Inflammatory macrophage (primary cell): ENCODE measurements at places on chromosomes 11 and 22.

DNA sequence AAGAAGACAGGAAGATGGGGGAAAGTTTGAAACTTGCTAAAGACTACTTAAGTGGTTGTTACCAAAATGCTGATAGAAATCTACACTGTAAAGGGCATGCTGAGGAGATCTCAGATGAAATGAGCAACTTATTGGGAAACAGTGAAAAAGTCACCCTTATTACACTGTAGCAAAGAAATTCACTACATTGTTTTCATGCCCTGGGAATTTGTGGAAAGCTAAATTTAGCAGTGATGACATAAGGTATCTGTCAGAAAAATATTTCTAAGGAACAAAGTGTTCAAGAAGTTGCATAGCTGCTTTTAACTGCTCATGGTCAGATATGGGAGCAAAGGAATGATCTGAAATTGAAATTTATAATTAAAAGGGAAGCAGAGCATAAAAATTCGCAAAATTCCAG is 702.4 kb upstream of the LRRC4C start:
- no peak for DNase-seq

DNA sequence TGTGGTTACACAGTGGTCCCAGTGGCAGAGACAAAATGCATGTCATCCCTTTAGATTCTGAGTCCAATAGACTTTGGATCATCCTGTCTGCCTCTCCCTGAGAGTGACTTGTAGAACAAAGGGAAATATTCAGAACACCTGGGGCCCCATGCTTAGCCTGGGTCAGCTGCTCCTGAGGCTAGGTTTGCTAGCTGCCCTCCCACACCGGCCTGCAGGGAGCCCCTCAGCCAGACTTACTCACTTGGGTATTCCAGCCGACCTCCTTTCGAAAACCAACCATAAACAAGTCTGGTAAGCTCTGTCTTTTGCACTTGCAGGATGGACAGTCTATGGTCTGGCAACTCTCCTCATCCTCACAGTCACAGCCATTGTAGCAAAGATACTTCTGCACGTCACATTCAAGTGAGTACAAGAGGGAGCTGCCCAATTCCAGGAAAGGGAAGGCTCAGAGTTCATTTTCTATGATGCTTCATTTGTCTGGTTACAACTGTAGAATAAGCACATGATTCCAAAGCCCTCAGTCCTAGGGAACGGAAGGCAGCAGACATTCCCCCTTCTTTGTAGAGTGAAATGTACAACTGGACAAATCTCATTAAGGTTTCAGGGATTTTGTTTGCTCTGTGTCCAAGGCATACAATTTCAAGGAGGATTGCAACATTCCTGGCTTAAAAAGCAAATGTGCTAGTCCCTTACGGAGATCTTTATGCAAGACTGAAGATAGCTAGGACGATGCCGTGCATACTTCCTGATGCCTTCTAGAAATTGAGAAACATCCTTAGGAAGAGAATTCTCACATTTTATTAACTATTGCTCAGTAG is 65.5 kb upstream of the EMID1 start:
- no peak for DNase-seq

- peak; percentile 62 for DNase-seq
These were observed 14.1 kb upstream of the MDK start for GRCh38 chr11:46367244-46367915.

DNA sequence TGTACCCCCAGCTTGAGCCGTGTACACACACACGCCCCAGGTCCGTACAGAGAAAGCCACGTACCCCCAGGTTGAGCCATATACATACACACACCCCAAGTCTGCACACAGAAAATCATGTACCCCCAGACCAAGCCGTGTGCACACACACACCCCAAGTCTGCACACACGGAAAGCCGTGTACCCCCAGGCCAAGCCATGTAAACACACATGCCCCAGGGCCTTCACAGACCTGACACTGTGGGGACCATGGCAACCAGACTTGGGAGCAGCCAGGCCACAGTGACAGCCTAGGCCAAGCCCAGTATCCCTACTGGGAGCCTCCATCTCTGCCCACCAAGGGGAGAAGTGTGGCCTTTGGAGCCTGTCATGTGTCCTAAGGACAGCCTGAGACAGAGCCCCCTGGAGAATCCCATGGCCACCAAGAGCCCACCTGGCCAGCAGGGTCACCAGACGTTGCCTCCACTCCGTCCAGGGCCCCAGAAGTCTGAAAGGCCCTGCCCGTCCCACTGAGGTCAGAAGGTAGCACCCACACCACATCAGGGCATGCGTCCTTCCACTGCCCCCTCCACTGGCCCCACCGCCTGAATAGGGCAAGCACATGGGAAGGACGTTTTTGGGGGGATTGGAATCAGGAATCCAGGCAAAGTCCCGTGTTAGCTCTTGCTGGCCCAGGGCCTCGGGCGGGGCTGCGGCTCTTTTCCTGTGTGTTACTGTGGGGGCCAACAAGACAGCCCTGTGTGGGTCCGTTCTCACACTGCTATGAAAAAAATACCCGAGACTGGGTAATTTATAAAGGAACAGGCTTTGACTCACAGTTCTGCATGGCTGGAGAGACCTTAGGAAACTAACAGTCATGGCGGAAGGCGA is 636.7 kb downstream of the TBC1D22A start:
- no peak for DNase-seq

GRCh38 chr11:33825854-33826560 is 51.7 kb upstream of the FBXO3 start:
- no peak for DNase-seq

GRCh38 chr22:48654492-48654891 is 1173.2 kb downstream of the BRD1 start:
- DNase-seq = no peak

- DNase-seq = no peak
These were observed 32.9 kb downstream of the USP35 start for GRCh38 chr11:78221396-78222315.

- no peak for DNase-seq
These were observed 54.6 kb upstream of the CHRM4 start for GRCh38 chr11:46445920-46446771.

DNA sequence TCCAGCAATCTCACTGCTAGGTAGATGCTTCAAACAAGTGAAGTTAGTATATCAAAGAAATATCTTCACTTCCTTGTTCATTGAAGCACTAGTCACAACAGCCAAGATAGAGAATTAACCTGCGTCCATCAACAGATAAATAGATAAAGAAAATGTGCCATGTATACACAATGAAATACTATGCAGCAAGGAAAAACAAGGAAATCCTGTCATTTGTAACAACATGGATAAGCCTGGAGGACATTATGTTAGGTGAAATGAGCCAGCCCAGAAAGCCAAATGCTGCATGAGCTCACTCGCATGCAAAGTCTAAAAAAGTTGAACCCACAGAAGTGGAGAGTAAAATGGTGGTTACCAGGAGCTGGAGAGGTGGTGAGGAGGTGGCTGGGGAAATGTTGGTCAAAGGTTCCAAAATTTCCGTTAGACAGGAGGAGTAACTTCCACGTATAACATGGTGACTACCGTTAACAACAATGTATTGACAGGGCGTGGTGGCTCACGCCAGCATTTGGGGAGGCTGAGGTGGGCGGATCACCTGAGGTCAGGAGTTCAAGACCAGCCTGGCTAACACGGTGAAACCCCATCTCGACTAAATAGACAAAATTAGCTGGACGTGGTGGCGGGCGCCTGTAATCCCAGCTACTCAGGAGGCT is 23.6 kb upstream of the CARS1 start:
- no peak for DNase-seq

DNA sequence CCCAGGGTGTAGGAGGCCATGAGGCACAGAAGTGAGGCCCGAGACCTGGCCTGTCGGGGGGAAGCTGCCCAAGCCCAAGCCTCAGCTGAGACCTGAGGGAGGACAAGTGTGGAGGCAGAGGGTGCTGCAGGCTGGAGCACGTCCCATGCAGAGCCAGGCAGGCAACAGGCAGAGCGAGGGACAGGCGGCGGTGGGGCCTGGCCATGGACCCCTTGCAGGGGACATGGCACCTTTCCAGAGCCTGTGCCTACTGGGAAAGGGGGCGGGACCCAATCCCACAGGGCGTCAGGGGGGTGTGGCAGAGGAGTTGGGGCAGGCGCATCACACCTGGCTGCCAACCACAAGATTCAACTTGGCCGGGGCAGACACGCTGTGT is 4.3 kb downstream of the TNNI2 start:
- DNase-seq = no peak

DNA sequence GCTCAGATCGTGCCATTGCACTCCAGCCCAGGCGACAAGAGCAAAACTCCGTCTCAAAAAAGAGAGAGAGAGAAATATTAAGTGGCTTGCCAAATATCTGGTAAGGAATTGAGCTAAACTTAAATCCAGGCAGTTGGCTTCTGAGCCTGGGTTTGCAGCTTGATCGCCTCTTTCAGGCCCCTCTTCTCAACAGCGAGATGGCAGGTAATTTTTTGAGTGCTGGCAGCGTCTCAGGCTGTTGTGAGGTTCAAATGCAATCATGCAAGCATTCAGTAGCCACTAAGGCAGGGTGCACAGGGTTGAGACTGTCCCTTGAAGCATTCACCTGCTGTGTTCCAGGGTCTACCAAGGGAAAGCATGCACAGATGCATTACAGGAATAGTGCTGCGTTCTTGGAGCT is 670 bp upstream of the CTSF start:
- no peak for DNase-seq

GRCh38 chr11:17927681-17928343 is 85.0 kb downstream of the SERGEF start:
- no peak for DNase-seq

DNA sequence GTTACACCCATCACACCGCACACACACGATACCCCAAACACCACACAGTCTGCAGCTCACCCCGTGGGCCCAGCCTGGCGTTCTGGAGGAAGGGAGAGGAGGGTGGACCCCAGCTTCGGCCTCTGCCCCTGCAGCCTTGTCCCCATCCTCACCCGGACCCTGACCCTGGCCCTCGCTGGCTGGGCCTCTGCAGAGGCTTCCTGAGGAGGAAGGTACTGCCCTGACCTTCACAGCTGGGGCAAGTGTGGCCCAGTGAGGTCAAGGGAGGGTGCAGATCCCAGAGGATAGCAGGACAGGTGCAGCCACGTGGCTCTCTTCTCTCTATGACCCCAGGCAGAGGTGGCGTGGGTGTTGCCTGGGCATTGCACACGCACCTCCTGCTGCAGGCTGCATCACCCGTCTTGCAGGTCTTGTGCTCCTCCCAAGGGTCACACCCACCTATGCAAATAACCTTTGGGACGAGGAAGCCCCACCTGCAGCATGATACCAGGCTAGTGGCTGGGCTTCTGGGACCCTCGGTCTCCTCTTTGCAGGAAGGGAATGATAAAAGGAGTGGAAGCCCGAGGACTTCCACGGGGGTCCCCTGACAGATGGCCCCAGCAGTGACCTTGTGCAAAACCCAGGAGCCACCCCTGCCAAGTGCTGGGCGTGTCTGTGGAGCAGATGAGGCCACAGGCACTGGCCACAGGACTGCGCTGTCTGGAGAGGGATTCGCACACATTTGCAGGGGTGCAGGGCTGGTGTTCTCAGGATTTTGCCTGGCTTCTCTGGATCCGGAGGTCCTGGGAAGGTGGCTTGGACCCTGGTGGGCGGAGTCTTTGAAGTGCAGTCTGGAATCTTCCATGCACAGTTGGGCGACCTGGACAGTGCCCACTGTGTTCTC is 1241.5 kb downstream of the BRD1 start:
- no peak for DNase-seq

- DNase-seq = no peak
These were observed 78.8 kb downstream of the MYEOV start for GRCh38 chr11:69372589-69373250.

DNA sequence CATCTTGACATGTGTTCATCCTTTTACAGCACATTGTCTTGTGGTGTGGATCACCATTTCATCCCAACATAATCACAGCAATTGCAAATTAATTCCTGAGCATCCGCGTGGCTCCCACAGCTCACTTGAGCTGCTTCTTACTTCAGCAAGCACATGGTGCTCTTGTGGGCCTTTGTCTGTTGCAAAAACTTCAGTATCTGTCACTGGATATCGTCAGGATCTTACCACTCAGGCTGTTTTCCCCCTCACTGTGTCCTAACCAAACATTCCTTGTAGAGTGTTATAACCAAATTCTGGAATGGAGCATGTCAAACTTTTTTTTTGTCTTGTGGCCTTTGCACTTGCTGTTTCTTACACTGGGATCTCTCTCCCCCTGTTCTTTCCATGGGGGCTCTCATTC is 683.1 kb upstream of the ARHGAP42 start:
- no peak for DNase-seq

DNA sequence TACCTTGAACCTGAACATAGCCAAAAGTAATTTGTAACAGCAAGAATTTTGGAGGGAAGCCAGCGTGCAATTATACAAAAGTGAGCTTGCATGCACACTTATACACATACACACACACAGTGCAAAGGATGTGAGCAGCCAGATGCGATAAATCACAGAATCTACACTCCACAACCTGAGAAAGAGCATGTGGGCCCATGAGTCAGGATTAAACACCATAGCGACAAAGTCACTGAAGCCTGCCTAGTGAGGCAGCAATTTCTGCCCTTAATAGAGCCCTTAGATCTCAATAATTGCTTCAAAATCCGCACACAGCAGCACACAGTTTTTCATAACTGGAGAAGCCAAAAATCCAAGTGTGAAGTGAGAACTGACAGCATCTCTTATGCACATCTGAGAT is 42.6 kb upstream of the TEAD1 start:
- no peak for DNase-seq

GRCh38 chr11:73206801-73207200 is 11.3 kb upstream of the P2RY2 start:
- DNase-seq = no peak

DNA sequence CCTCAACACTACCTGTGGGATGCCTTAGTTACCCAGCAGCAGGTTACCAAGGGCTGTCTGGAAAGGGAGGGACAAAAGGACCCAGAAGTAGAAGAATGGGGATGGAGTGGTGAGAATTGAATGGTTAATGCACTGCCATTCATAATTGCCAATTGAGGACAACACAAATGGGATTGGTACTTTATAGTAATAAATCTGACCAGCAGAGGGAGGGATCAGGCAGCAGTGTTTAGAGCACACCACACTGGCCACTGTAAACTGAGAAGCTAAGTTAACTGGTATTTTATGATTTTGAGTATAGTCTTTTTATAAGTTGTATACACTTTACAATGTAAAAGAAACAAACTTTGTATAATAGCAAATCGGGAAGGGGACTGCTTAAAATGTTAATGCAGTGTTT is 10.7 kb downstream of the TBRG1 start:
- no peak for DNase-seq

GRCh38 chr22:24071686-24072085 is 60.6 kb downstream of the CABIN1 start:
- no peak for DNase-seq

GRCh38 chr11:121514432-121515334 is 61.9 kb upstream of the SORL1-AS1 start:
- DNase-seq = no peak

DNA sequence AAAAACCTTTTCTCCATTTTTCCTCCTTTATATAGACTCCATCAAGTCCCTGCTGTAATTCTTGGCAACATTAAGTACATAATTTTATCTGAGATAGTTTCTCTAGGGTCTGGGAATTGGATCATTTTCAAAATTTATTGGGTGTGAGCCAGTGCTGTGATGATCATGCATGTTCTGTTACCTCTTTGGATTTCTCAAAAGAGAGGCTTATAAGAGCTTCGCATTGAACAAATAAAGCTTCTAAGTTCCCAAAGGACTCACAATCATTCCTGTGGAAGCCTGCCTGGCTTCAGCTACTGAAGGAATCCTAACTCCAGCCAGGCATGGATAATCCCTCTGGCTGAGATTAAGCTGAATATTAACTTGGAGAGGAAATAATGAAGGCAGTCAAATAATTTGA is 208.5 kb downstream of the RAB38 start:
- DNase-seq = no peak
